ENCODE measurements at places on chromosomes 16 and 17.
A peak's percentile ranks its signal among the peaks of the same experiment; 100 is the strongest.

DNA sequence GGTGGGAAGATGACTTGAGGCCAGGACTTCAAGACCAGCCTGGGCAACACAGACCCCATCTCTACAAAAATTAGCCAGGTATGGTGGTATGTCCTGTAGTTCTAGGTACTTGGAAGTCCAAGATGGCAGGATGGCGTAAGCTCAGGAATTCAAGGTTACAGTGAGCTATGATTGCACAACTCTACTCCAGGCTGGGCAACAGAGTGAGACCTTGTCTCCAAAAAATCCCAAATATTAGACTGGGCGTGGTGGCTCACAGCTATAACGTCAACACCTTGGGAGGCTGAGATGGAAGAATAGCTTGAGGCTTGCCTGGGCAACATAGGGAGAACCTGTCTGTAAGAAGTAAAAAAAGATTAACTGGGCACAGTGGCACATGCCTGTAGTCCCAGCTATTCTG lies 30.8 kb downstream of the SUZ12 start:
- DNase-seq: no peak

- peak; percentile 58 for DNase-seq
These were observed 29.6 kb downstream of the XPO6 start for GRCh38 chr16:28182183-28182582.

- no peak for DNase-seq
These were observed 199.9 kb upstream of the COX10 start for GRCh38 chr17:13869331-13869940.

DNA sequence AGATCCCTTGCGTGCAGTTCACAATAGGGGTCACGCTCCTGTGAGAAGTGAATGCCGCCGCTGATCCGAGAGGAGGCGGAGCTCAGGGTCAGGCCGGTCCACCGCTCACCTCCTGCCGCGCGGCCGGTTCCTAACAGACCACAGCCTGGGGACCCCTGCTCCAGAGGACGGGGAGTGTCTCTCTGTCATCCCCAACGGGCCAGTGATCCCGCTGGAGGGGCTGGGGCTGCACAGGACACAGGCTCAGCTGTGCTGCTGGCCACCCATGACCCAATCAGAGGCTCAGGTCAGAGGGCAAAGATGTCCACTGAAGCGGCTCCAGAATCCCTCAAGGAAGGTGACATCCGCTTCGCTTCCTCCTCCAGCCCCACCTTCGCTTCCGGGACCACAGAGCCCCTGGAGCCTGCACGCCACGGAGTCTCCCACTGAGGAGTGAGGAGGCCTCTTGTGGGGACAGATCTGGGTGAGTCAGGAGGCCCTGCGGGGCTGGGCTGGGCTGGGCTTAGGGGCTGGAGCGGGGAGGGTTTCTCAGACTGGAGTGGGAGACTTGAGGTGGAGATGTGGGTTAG lies 115.4 kb downstream of the METRNL start:
- DNase-seq: no peak

GRCh38 chr16:12763517-12763916 lies 40.2 kb downstream of the CPPED1 start:
- DNase-seq: no peak

DNA sequence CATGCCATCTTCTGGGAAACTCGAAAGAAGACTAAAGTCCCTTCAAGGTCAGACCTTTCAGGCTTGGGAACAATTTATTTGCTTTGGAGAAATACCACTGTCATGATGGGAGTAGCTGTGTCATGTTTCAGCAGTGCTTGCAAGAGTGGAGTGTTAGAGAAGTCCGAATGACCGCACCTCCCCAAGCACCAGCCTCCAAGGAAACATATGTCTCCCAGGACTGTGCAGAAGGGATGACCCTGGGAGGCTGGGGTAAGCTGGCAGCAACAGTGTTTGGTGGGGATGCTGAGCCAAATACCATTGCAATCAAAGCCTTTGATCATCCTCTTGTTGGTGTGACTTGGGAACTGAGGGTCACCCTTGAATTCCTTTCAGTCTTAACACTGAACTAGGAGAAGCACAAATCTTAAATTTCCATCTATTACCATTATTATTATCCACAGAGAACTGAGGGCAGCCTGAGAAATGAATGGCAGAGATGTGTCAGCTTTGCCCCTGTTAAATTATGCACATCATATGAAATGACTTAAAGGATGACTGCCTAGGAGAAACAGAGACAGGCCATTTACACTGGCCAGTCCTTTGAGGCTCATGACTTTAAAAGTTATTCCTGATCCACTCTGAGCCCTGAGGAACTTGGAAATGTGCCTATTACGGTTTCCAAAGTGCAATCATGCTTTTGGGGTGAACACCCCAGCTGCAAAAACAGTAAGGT lies 244.9 kb downstream of the CA10 start:
- no peak for DNase-seq

GRCh38 chr17:83190004-83190385 lies 110.6 kb downstream of the METRNL start:
- DNase-seq: no peak

- no peak for DNase-seq
These were observed 12.4 kb downstream of the MPO start for GRCh38 chr17:58268326-58268725.

DNA sequence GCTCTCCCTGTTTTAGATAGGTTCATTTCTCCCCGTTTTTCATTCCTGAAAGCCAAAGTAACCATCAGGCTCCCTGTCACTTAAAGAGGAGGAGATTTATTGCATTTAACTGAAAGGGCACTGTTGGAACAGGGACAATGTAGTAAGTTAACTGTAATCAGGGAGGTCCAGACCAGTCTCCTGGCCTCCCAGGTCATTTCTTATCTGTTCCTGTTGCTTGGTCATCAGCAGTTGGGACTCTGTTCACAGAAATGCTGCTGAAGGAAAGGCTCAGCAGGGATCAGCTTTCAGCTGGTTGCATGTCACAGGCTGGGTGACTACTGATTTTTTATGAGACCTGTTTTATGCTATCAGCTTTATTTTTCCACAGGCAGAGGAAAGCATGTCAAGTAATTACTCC lies 622.6 kb upstream of the GOT2 start:
- DNase-seq: no peak

All from CD4-positive, alpha-beta T cell treated with Interleukin-17A for 4 hours (primary cell).